ENCODE measurements at places on chromosomes 6 and 20.

DNA sequence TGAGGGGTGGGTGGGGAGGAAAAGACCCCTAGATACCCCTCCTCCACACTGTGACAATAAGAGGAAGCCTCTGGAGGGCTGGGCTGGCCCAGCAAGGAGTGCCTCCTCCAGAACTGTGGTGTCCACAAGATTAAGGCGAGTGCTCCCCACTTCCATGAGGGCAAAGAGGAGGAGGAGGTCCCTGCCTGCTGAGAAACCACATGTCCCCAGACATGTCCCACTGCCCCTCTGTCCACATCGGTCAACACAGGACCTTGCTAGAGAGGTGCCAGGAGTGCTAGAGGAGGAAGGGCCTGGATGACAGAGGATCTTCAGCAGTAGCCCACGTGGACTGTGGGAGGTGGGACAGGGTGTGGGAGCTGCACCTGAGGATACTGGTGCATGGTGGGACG, 3.1 kb downstream of the RAET1G start:
- DNase-seq, result no peak

GRCh38 chr6:81766482-81767069, 14.1 kb upstream of the TENT5A start:
- peak; percentile 79 for DNase-seq

DNA sequence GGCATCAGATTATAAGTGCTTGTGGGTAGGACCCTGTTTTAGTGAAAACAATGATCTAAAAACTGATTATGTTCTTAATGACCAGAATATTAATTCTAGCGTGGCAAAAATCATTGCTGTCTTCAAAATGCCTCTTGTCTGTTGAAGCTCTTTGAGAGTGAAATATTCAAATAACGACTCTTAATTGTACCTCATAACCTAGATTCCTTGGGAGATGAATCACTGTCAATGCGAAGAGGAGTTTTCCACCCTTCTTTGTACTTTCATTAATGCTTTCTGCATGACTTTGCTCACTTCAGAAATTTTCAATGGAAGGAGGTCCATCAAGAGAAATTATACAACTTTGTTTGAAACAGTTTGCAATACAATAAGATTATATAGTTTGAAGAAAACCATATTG, 71.5 kb downstream of the CRYBG1 start:
- DNase-seq, result no peak

- DNase-seq, result no peak
Observed at GRCh38 chr6:16713597-16713996, 47.7 kb downstream of the ATXN1 start.

GRCh38 chr6:6412221-6412620, 91.8 kb upstream of the F13A1 start:
- DNase-seq, result no peak
